Activated CD4-positive, alpha-beta T cell treated with anti-CD3 and anti-CD28 coated beads, Interleukin-2, Interleukin-6, amounts not matched to agents 100 ng/mL and 50 ng/mL, durations not matched to agents 16 hours and 8 hours (primary cell): ENCODE measurements at places on chromosomes 1 and 21.

- DNase-seq = peak; percentile 61
Observed at GRCh38 chr1:116559304-116559761, 11.5 kb downstream of the CD58 start.

DNA sequence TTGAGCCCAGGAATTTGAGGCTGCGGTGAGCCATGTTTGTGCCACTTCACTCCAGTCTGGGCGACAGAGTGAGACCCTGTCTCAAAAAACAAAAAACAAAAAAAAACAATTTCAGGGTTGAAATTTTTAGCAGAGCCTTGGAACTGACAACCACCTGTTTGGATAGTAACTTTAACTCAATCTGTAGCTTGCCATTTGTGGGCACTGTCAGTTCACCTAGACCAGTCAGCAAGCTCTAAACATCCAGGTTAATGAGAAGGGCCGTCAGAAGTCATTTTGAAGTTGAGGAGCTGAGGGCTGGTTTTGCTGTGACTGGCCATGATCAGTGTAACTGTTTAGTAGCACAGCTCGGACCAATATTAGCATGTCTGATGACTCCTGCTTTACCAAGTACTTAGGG is 8.4 kb downstream of the TRAPPC10 start:
- DNase-seq = no peak

DNA sequence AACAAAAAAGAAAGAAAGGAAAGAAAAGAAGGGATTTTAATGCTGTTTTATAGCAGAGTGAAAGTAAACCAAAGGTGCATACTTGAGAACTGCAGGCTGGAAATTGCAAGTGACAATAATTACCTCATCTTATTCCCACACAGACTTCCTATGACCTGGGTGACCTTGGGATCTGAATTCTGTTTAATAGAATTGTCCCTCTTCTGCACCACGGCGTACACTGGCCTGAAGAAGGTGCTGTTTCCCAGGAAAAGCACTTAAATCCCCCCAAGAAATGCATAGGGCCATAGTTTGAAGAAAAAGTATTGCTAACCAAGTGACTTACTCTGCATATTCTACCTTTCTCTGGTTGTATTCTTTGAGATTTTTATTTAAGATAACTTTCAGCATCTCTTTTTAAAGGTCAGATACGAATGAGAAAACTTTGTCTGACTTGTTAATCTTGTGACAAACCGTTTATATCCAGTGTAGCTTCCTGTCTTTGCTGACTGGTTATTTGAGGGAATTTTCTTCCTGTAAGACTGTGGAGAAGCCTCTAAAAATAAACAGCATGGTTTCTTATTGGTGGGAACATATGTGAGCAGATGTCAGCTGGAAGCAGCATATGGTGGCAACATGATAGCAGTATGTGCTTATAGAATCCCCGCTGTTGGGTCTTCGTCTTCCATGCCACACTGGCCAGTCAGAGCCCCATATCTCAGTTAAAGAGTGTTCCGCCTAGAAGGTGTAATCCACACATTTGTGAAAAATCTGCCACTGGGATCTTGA is 16.3 kb downstream of the TGFB2 start:
- no peak for DNase-seq

DNA sequence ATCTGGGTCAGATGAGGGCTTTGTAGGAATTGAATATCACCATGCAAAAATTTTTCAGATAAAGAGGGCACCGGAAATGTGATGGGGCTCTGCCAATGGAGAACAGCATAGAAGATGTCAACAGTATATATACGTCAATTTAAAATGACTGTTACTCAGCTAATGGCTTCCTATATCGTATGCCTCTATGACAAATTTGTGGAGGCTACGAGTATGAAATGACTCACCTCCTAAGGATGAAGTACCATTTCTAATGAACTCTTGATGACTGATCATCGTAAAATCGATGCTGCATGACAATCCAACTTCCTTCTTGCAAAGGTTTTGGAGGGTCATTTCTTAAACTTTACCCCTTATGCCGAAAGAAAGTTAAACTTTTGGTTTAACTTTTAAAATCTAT is 450.3 kb upstream of the ZP4 start:
- no peak for DNase-seq

DNA sequence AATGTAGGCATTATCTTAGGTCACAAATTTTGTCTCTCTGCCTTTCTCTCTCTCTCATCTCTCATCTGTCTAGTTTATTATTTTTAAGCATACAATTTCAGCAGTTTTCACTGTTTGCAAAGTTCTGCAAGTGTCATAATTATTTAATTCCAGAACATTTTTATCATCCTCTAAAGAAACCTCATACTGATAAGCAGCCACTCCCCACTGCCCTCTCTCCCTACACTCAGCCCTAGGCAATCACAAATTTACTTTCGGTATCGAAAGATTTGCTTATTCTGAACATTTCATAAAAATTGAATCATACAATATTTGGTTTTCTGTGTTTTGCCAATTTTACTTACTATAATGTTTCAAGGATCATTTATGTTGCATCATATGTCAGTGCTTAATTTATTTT is 16.6 kb downstream of the OR6Y1 start:
- no peak for DNase-seq

GRCh38 chr1:154104433-154105082 is 50.3 kb downstream of the NUP210L start:
- DNase-seq = no peak

GRCh38 chr1:85584264-85584781 is 3.8 kb downstream of the CCN1 start:
- DNase-seq = no peak

- no peak for DNase-seq
Observed at GRCh38 chr1:37853157-37853556, 6.2 kb downstream of the MTF1 start.

DNA sequence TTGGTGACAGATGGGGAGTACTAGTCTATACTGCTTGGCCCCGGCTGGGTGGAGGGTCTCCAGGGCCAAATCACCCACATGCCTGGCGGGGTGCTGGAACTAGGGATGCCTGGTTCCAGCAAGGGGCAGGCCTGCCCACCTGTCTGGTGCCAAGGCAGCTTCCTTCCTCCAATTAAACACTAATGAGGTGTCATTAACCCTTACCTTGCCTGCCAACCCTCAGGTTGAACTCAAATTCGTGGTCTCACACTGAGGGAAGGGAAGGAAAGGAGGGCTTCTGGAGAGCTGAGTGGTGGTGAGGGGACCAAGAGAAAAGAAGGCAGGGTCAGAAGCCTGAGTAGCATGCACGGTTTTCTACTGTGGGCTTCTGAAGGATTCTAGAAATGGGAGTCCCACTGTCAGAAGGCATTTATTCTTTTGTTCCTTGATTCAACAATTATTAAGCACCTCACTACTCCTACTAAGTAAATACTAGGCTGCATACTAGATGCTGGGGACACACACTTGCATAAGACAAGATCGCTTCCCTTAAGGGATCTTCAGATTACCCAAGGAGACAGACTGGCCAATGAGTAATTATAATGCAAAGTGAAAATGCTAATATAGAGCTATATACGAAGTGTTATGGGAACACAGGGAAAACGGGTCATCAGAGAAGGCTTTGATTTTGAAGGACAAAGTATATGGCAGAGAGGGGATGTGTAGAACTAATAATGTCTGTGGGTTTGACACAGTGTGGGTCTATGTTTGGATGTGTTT is 5.9 kb upstream of the EFNA3 start:
- no peak for DNase-seq

DNA sequence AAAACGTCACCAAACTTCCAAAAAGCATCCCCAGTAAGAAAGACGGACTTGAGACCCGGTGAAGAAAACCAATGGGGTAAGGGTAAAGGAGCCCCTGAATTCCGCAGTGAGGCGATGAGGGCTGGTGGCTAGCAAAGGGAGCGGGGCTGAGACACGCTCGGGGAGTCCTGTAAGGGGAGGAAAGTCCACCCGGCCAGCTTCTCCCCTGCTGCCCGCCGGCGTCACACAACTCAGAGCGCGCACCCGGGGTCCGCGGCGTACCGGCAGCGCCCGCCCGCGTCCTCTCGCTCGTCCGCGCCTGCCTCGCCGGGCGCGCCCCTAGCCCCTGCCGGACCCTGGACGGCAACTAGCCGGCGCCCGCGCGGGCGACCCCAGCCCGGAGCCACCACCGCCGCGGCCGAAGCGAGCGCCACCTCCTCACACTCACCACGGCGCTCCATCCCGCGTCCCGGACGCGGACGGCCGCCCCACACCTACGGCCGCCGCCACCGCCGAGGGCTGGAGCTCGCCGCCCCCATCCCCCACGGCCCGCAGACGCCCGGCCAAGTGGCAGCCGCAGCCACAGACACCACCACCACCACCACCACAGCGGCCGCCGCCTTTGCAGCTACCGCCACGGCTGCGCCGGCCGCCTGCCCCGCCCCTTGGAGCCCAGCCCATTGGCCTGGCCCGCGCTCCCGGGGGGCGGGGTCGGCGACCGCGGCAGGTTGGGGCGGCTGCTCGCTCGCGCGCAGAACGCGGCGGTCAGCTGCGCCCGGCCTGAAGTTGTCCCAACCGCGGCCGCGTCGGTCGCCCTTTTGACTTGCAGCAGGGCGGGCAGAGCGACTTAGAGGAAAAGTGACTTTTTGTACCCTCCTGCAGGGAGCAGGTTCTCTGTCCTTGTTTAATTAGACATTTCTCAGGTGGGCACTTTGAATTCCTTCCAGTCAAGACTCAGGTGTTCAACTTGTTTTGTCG is 10.0 kb upstream of the ARHGAP29 start:
- DNase-seq = peak; percentile 47
